ENCODE measurements at places on chromosomes 12 and 14. TPM values are rescaled to one million over a fixed set of nuclear protein-coding genes. Genes with fewer than 3 reads are reported as not detected.
A peak's percentile ranks its signal among the peaks of the same experiment; 100 is the strongest.

DNA sequence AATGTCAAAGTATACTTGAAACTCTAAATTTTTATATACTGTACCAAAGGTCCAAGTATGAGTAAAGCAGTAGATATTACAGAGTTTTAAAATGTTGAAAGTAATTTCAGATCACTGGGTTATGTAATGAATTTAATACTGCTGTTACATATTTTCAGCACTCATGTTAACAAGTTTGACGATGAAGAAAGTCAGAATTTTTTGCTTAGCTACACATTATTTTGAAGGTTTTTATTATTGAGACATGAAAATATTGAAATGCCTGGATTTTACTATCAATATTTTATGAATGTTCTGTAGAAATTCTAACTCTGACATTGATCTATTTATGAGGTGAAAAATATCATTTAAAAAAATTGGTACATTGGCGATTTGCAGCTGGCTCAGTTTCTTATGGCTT, 1030.3 kb downstream of the FSCB start:
- DNase-seq, result no peak
- no peak overlapping the region for H3K4me3 ChIP-seq
- no peaks in the 10 kb centered on the region for H3K36me3 ChIP-seq

GRCh38 chr14:59490756-59491155, 6.4 kb downstream of the JKAMP start:
- peaks cover 9% of the 10 kb centered on the region for H3K4me1 ChIP-seq
- H3K36me3 ChIP-seq, result no peaks in the 10 kb centered on the region
- no peak overlapping the region for H3K4me3 ChIP-seq
- H3K27ac ChIP-seq, result no peak overlapping the region
- no peak for DNase-seq
- no peaks in the 10 kb centered on the region for H3K27me3 ChIP-seq

DNA sequence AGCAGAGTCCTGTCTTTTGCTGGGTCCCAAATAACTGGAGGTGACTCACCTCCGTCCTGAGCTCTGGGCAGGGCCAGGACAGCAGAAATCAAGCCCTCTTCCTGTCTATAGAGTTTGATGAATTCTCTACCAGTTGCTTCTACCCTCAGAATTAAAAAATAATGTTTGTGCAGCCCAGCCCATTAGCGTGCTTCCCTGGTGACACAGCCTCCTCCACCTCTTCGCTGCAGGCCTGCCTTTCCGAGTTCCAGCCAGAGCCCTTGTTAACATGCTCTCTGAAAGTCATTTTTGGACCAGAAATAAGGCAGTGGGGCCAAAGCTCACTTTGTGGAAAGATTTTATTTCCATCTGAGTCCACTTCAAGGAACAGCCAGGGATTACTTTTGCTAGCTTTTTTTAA, 94.0 kb downstream of the TBX5 start:
- no peaks in the 10 kb centered on the region for H3K27me3 ChIP-seq
- H3K4me1 ChIP-seq, result no peaks in the 10 kb centered on the region
- no peak overlapping the region for H3K4me3 ChIP-seq
- H3K36me3 ChIP-seq, result no peaks in the 10 kb centered on the region

Gene TIGAR
- 0.51 TPM for total RNA-seq

DNA sequence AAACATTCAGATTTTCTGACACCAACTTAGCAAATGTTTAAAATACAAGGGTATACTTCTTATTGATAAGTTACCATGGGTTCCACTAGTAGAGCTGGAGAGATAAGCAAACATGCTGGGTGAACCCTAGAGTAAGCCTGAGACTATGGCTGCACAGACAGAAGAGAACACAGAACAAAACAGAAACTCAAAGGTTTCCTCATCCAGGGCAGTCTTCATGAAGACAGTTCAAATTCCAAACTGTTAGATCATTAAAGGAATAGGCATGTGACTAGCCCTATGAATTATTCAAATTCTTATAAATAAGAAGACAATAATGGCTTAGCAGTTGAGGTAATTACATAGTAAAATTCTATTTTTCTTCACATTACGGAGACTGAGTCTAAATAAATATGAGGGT, 28.1 kb downstream of the BTBD7 start:
- H3K27me3 ChIP-seq, result no peaks in the 10 kb centered on the region
- DNase-seq, result no peak
- H3K36me3 ChIP-seq, result no peaks in the 10 kb centered on the region

Gene LTB4R2
- total RNA-seq, result 2.1 TPM

DNA sequence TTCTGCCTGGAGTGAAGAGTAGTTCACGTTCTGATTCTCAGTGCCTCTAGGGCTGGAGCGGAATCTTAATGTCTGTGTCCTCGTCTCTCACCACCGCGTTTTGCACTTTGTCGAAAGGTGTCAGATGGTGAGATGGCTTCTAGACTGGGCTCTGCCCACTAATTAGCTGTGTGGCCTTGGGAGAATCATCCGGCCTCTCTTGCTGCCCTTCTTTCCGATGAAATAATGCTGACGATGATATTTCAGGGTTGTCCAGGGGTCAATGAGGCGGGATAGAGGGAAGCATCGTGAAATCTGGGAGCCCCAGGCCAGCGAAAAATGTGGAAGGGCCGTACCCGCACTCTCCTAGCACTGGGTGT, 811 bp upstream of the GALNT16 start:
- H3K27ac ChIP-seq, result no peak overlapping the region
- peak overlapping the region; percentile 68 for H3K4me3 ChIP-seq
- no peaks in the 10 kb centered on the region for H3K4me1 ChIP-seq

Gene POU6F1
- total RNA-seq, result 7.2 TPM

DNA sequence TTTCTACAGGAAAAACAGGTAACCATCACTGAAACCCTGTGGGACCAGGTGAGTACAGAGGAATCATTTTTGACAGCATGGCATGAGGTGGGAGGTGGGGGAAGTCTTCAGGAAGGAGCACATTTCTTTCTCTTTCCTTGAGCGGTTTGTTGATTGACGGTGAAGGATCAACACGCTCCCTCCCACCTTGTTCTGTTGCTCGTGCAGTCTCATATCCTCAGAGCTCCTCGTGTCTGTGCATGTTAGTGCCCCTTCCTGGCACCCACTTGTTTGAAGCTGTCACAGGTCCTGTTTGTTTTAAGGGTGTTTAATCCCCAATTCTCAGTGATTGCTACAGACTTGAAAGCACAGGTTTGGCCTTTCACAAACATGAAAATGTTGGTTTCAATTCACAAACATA, 4.4 kb downstream of the C12orf54 start:
- no peak overlapping the region for H3K27ac ChIP-seq
- H3K36me3 ChIP-seq, result no peaks in the 10 kb centered on the region
- H3K27me3 ChIP-seq, result no peaks in the 10 kb centered on the region
- H3K4me1 ChIP-seq, result no peaks in the 10 kb centered on the region
- no peak overlapping the region for H3K4me3 ChIP-seq

DNA sequence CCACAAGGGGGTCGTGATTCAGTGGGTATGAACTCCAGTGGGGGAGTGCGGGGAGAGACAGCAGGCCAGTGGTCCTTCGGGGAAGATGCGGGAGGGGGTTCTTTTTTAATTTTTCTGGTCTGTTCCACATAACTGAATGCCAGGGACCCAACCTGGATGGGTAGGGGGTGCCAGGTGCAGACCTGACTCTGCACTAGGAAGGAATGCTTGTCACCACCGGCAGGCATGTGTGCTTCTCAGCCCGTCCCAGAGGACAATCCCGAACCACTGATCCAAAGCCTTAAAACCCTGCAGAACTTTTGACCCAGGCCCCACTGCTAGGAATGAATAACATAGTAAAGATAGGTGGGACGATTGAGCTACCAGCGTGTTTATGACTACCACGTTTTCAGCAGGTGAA, 72.0 kb downstream of the DIO3 start:
- no peaks in the 10 kb centered on the region for H3K36me3 ChIP-seq
- H3K27me3 ChIP-seq, result no peaks in the 10 kb centered on the region
- H3K27ac ChIP-seq, result no peak overlapping the region
- H3K4me3 ChIP-seq, result no peak overlapping the region
- no peak for DNase-seq
- H3K4me1 ChIP-seq, result no peaks in the 10 kb centered on the region

Gene FOXA1
- total RNA-seq, result 0.59 TPM

- H3K4me1 ChIP-seq, result no peaks in the 10 kb centered on the region
- peak overlapping the region; percentile 50 for H3K27ac ChIP-seq
- H3K4me3 ChIP-seq, result peak overlapping the region; percentile 77
- peak; percentile 88 for DNase-seq
- no peaks in the 10 kb centered on the region for H3K36me3 ChIP-seq
Measured at GRCh38 chr14:104865631-104866441, 768 bp downstream of the CEP170B start.

Data from pancreas (tissue), 10 donors.